ENCODE measurements at places on chromosomes 1 and 21. TPM values are rescaled to one million over a fixed set of nuclear protein-coding genes. Genes with fewer than 3 reads are reported as not detected.

GRCh38 chr21:35208810-35209517 lies 159.9 kb upstream of the RUNX1 start:
- DNase-seq = no peak

DNA sequence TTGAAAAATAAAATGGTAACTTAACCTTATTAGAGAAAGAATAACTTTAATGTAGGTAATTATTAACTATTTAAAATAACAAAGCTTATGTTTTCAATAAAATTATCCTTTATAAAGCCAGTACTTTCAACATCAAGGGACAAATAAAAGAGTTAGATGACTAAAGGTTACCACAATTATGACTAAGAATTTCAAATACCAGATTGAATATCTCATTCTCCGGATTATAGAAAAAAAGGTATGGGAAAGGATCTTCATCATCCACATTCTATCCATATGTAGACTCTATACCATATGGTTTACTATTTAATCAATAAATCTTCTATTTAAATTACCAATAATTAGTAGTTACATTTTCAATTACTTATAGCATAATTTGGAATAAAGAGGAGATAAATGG lies 62.8 kb downstream of the TOR3A start:
- DNase-seq = no peak

DNA sequence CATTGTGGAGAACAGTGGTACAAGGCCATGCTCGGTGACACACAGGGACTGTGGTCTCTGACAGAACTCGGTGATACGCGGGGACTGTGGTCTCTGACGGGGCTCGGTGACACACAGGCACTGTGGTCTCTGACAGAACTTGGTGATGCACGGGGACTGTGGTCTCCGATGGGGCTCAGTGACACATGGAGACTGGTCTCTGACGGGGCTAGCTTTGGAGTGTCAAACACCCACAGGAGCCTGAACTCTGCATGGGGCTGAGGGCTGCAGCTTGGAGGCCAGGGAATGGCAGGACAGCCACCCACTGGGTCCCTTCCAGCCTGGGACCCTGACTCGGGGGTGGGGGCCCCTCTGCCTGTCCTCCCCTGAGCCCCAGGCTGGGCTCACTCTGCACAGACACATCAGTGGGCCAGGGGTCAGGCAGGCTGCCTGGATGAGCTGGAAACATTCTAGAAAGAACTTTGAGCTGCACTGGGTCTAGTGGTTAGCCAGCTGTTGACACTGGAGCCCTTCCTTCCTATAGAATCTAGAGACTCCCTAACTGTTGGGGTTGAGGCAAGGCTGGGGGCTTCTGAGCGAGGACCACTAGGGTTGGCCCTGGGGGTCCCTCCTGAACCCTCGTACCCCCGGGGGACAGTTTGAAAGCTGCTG lies 49.8 kb downstream of the DISP3 start:
- DNase-seq = no peak

DNA sequence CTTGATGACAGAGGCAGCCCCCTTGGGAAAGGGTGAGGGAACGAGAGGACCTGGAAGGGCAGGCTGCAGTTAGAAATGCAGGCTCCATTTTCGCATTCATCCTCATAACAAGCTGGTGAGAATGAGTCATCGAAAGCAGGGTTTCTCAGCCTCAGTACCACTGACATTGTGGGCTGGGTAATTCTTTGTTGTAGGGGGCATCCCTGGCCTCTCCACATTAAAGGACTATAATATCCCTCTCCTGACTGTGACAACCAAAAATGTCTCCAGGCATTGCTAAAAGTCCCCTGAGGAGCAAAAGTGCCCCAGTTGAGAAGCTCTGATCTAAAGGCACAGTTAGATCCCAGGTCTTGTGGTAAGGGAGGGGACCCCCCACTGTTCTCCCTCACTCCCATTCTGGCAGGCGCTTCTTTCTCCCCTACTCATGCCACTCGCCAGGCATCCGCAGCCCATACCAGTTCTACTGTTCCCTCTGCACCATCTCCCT lies 20.4 kb downstream of the KCNN3 start:
- peak; percentile 22 for DNase-seq

- no peak for DNase-seq
Observed at GRCh38 chr1:175353066-175353465, 160.5 kb upstream of the KIAA0040 start.

KRTAP19-3 gene
- not detected for total RNA-seq
